HCT116 (cell line): ENCODE measurements at places on chromosomes 4 and X.

GRCh38 chr4:8274765-8275547 is 5.4 kb downstream of the HTRA3 start:
- no peak for DNase-seq

DNA sequence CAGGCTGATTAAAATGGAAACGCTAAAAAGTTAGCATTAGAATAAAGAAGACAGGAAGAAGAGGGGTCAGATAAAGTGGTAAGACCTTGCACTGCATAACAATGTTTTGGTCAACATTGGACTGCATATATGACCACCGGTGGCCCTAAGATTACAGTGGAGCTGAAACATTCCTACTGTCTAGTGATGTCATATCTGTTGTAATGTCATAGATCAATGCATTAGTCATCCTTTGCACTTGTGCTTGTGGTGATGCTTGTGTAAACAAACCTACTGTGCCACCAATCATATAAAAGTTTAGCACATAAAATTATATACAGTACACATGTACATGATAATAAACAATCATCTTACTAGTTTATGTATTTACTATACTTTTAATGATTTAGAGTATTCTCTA is 73.0 kb downstream of the TMEM165 start:
- peak; percentile 15 for DNase-seq

- DNase-seq, result no peak
Measured at GRCh38 chr4:165326831-165327210, 648 bp upstream of the MSMO1 start.

DNA sequence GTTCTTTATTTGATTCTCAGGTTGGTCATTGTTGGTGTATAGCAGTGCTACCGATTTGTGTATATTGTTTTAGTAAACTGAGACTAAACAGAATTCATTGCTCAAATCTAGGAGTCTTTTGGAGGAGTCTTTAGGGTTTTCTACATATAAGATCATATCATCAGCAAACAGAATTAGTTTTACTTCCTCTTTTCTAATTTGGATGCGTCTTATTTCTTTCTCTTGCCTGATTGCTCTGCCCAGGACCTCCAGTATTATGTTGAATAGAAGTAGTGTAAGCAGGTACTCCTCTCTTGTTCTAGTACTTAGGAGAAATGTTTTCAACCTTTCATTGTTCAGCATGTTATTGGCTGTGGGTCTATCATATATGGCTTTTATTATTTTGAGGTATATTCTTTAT is 92.6 kb downstream of the IQCM start:
- DNase-seq, result no peak

GRCh38 chr4:39032218-39033085 is at the start of gene TMEM156:
TSS of gene TMEM156 (minus strand) at chr4:39032409. CDS start at chr4:39032313, 96 bp downstream.
- DNase-seq, result no peak

DNA sequence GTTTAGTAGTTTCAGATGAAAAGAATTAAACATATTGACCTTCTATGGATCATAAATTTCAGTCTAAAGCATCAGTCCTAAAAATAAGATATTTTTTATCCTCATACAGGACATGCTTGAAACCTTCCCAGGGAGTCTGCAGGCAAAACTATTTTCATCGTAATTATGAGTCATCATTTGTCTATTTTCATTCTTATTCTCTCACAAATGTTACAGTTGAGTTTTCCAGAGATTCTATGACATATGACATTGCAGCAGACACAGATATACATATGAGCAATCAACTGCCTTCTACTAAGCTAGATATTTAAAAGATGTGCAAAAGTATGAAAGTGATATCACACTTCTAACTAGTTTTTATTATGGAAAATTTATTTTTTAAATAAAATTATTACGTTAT is 398.0 kb downstream of the MAGEB5 start:
- no peak for DNase-seq
